GM23338 (cell line): ENCODE measurements at places on chromosomes 1 and 21.

DNA sequence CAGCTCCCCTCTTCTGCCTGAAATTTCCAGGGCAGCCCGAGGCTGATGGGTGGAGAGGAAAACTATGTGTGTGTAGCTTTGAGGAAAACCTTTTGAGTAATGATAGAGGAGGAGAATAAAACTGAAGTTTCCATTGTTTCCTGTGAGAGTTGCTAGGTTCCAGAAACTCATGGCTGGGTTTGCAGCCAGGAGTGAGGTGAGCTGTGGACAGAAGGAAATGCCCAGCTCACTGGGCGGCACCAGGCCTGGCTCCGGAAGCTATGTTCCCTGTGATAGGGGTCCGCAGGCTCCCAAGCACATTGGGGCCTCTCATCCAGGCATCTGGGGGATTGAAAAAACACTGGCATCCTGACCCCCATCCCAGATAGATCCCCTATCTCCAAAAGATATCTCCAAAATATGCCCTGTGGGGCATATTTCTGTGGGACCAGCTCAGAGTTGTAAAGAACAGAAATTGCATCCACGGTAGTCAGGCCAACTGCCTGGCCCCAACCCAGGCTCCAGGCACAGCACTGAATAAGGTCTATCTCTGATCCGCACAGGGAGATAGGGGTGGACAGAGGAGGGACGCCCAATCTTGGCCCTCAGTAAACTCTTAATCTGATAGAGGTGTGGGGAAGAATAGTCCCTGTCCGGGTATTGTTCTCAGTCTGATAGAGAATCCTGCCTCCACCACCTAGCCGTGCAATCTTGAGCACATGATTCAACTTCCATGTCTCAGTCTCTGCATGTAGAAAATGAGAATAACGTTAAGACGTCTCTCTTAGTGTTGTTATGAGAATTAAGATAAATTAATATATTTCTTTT lies 1.8 kb upstream of the HSPG2 start:
- no peak for DNase-seq

- no peak for DNase-seq
Observed at GRCh38 chr1:179637211-179637860, 45.7 kb downstream of the TDRD5 start.

DNA sequence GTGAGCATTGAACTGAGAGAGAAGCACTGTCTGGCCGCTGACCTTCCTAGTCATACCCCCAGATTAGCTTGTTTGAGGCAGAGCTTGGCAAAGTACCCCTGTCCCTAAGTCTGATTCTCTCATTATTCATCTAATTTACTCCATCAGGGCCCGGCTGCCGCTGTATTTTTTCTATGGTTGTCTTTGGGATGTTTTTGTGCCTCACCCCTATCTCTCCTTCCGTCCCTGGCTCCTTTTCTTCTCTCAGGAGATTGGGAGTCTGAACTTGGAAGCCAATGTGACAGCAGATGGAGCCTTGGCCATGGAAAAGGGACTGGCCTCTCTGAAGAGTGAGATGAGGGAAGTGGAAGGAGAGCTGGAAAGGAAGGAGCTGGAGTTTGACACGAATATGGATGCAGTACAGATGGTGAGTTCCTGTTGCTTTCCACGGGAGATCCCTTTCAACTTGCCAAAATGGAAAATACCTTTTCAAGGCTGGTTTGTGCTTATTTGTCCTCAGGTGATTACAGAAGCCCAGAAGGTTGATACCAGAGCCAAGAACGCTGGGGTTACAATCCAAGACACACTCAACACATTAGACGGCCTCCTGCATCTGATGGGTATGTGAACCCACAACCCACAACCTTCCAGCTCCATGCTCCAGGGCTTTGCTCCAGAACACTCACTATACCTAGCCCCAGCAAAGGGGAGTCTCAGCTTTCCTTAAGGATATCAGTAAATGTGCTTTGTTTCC lies 53.9 kb downstream of the LAMC2 start:
- no peak for DNase-seq

DNA sequence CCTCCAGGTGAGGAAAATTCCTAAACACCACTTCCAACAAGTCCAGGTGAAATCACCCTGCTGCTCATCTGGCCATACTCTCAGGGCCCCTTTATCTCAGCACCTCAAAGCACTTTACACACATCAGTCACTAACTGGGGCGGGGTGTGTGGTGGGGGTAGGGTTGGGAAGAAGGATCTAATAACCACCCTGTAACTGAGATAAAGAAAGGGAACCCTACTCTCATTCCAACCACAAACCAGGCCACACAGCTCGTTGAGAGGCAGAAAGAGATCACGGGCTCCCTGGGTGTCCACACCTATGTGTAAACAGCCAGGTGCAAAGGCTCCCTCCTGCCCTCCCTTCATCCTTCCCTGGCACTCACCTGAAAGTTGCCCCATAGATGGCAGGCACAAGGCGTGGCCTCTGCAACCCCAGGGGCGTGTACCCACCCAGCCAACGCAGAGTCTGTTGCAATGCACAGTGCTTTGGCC lies 20.4 kb downstream of the GPR161 start:
- no peak for DNase-seq

- no peak for DNase-seq
Observed at GRCh38 chr1:170318736-170319135, 173.0 kb downstream of the NTMT2 start.

GRCh38 chr1:172954476-172955150 lies 96.1 kb downstream of the TNFSF18 start:
- DNase-seq = no peak

GRCh38 chr1:236292425-236292824 lies 10.7 kb upstream of the ERO1B start:
- DNase-seq = no peak

DNA sequence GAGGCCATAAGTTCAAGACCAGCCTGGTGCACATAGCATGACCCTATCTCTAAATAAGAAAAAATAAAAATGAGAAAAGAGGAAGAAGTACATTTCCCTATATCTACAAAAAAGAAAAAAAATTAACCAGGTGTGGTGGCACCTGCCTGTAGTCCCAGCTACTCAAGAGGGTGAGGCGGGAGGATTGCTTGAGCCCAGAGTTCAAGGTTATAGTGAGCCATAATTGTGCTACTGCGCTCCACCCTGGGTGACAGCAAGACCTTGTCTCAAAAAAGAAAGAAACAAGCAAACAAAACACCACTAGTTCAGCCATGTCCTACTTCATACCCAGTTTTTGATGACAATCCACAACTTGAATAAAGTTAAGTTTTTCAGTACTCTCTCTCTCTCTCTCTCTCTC lies 30.7 kb upstream of the TDRD10 start:
- no peak for DNase-seq

DNA sequence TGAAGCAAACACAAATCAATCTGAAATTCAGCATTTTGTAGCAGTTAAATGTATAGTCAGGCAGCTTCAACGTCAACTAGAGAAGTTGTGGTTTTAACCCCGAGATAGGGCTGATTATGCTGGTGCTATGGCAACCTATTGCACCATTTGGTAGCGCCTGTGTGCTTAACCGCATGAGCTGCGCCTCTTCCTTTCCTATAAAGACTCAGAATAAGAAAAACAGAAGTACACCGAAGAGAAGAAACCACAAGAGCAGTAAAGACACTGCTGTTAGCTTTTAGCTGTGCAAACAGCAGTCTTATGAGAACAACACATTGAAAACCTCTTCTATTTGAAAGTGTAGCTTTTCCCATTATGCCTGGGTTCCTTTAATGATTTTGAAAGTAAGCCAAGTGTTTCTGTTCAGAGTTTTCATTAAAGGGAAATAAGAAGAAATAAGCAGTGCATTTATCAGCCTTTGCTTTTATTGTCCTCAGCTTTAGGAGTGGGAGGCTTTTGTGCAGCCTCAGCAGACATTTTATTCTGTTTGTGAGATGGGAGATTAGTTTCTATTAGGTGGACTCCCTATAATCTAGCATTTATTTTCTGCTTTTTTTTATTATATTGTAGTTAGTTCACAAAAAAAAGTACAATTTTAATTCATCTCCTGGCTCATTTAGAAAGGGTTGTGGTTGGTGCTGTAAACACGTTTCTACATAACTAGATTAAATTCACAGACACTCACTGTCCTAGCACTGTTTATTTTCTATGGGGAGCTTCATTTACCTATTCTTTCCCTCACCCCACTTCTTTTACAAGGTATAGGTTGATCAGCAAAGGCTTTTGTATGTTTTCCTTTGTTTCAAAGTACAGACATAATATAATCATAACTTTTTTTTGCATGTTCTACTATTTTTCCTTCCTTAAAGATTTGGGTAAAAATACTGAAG lies 43.3 kb downstream of the PTPRC start:
- DNase-seq = peak; percentile 52

GRCh38 chr1:41485605-41486004 lies 1.1 kb upstream of the EDN2 start:
- DNase-seq = no peak

- DNase-seq = peak; percentile 89
Observed at GRCh38 chr1:34113887-34114286, 51.1 kb downstream of the CSMD2 start.

DNA sequence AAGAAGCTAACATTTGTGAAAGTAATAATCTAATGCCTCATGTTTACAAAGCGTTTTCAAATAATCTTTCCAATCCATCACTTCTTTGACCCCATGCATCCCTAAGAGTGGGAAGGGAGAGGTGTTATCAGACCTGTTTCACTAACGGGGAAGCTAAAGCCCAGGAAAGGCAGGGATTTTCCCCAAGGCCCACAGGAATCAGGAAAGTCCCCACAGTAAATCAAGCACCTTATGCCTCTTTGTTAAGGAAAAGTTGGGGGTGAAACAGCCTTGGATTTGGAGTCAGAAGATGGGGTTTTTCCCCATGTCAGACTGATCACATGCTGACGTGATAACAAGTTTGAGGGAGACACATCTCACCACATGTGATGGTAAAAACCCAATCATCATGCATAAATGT lies 20.0 kb upstream of the ANGPTL7 start:
- no peak for DNase-seq

GRCh38 chr1:3638027-3638426 lies 11.9 kb downstream of the WRAP73 start:
- no peak for DNase-seq

- DNase-seq = peak; percentile 65
Observed at GRCh38 chr1:67250051-67250653, 57.5 kb upstream of the IL12RB2 start.

DNA sequence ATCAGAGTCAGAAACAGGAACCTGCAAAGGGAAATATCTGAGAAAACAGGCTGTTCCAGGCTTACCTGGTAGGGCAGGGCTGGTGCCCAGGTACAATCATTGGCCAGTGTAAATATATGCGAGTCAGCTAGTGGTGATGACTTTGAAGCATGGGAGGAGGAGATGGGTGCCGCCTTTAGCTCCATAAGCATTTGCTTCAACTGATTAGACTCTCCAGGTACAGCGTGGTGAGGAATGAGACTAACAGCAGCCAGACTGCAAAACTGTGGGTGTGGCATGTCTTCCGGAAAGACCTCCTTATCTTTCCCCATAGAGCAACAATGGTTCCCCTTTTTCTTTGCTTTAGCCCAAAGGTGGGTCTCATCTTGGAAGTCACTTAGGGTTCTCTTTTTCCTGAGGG lies 137.2 kb downstream of the LRIG2 start:
- DNase-seq = no peak

GRCh38 chr21:42513151-42513984 lies at the start of gene SLC37A1:
Gene SLC37A1 (plus strand): TSS chr21:42513852. CDS start chr21:42518455, 4,603 bp downstream.
- DNase-seq = peak; percentile 73

GRCh38 chr1:230067419-230067870 lies 407 bp downstream of the GALNT2 start:
- DNase-seq = peak; percentile 59

DNA sequence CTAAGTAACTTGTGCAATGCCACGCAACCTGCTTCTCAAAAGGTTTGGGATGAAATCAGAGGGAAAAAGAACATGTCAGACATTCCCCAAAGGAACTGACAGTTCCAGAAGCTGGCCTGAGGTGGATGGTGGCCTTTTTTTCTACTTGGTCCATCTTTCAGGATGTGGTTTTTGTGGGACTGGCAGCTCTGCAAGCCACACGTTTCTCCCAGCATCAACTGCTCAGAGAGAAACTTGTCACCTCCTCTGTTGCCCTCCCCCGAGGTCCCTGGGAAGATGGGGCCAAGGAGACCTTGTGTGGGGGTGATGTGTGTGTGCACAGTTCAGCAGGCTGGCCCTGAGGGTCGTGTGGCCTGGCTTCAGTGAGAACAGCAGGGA lies 2.5 kb upstream of the DHRS3 start:
- no peak for DNase-seq

DNA sequence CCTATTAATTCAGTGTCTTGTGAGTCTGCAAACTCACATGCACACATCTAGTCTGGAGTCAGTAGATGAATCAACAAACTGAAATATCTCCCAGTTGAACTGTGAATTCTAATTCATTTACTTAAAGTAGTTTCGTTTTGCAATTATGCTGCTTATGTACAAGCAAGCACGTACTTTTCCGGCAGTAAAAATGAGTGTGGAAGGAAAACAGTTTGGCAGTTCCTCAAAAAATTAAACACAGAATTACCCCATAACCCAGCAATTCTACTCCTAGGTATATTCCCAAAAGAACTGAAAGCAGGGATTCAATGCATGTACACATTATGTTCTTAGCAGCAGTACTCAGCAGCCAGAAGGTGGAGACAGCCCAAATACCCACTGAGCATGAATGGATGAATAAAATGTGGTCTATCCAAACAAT lies 49.3 kb downstream of the GNB1 start:
- DNase-seq = no peak

- no peak for DNase-seq
Observed at GRCh38 chr1:219119839-219120238, 53.8 kb upstream of the LYPLAL1 start.

- DNase-seq = no peak
Observed at GRCh38 chr1:32811265-32811664, 5.9 kb downstream of the YARS1 start.

DNA sequence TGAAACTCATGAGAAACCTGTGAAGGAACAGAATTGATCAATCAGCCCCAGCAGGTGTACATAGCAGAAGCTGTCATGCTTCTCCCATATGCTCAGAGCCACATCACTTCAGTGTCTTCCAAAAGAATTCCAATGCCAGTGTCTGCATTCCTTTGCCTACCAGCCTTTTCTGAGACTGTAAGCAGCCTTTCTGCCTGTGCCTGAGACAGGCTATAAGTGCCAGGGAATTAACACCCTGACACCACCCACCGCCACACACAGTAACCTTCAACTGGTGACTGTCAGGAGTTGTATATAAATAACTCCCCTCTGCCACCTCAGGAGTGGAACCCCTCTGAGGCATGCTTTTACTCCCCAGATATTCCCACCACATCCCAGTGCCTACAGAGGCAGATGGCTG lies 38.1 kb upstream of the SLAMF9 start:
- peak; percentile 22 for DNase-seq

- peak; percentile 90 for DNase-seq
Observed at GRCh38 chr1:90707363-90707710, 9.8 kb downstream of the BARHL2 start.

- peak; percentile 84 for DNase-seq
Observed at GRCh38 chr1:227793948-227794816, 21.3 kb upstream of the PRSS38 start.
